ENCODE measurements at places on chromosomes 3 and 15.

GRCh38 chr15:29066838-29067237 lies 181.1 kb downstream of the APBA2 start:
- no peak for DNase-seq

DNA sequence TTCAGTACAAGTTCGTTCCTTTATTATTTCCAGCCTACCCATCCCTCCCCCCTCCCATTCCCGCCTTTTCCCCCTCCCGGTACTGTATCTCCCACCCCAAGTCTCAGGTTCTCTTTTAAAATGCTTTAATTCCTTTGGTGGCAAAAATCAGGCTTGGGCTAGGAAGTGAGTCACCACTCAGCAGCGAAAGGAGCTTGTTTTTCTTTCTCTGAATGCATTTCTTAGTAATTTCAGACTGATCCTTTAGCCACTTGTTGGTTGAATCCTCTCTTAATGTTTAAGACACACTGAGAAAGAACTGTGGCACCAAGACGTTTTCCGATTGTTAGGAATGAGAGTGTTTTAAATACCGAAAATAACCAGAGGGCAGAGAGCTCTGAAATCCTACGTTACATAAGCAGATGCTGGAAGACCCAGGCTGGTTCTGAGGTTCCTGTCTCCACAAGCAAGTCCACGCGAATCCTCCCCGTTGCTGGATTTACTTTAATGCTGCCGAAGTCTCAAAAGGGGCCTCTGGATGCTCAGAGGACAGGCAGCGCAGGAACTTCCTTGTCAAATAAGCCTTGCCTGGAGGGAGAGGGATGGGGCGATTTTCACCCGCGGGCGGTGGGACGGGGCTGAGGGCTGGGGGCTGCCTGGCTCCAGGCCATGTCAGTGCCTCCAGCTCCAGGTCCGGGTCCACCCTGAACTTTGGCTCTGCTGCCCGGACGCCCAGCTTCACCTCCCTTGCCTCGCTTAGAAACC lies 854 bp upstream of the COL8A1 start:
- peak; percentile 55 for DNase-seq

DNA sequence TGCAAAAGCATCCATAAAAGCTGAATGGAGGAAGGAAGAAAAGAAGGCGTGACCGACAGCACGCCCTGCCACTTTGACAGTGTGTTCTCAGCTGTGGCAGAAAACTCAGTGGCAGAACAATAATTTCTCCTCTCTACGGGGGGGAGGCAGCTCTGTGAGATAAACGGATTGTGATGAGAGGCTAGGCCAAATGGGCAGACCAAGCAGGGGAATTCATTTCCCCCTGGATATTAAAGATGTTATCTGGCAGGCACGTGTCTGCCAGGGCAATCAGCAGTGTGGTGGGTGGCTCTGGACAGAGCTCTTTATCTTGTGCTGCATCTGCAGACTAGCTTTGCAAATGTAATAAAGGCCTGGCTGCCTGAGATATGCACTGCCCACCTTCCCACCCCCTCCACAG lies 1.9 kb upstream of the RMDN3 start:
- no peak for DNase-seq

- DNase-seq = no peak
Observed at GRCh38 chr3:158859362-158859761, 57.5 kb downstream of the MFSD1 start.

DNA sequence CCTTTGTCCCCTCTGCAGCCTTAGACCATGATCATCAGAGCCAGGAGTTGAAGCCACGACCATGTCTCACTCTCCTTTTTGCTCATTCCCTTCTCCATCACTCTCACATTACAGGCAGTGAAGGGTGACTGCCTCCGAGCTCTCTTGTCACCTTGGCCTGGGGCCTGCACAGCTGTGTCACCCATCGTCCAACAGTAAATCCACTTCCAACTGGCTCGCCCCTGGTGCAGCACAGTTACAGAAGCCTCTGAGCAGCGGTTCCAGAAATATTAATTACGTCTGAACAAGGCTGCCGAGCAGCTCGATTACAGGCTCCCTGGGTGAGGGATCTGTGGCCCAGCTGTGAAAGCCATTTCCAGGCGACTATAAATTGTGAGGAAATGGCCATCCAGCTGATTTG lies 528.2 kb downstream of the NR2F2 start:
- DNase-seq = no peak

DNA sequence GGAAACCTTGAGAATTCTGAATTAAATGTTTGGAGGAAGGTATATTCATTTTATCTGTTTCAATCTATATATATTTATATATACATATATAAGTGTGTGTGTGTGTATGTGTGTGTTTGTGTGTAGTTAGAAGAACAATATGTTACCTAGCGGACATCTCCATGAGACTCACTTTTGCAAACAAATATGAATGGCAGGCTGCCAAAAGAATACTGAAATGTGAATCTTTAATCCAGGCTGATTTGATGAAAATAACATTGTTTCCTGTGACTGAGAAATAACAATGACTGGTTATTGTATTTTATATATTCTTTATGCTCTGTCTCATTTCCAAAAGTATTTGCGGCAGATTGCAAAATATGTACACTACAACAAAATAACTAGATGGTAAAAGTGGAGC lies 255.5 kb upstream of the TGFBR2 start:
- no peak for DNase-seq

DNA sequence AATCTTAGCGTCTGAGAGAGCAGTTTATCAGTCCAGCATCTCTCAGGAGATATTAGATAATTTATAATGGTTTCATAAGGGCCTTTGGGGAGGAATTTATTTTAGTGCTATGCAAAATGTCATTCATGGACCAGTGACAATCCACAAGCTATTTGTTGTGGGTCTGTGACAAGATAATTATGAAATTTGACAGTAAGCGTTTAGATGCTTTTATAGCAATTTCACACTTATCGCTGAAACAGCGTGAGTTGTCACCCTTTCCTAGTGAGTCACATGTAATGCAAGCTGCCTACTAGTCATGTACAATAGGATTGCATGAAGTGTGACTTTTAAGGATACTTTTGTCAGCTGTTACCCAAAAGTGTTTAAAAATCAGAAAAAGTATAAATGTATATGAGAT lies 315.6 kb upstream of the THBS1 start:
- no peak for DNase-seq

- DNase-seq = peak; percentile 9
Observed at GRCh38 chr3:62529230-62529629, 155.9 kb upstream of the FEZF2 start.

DNA sequence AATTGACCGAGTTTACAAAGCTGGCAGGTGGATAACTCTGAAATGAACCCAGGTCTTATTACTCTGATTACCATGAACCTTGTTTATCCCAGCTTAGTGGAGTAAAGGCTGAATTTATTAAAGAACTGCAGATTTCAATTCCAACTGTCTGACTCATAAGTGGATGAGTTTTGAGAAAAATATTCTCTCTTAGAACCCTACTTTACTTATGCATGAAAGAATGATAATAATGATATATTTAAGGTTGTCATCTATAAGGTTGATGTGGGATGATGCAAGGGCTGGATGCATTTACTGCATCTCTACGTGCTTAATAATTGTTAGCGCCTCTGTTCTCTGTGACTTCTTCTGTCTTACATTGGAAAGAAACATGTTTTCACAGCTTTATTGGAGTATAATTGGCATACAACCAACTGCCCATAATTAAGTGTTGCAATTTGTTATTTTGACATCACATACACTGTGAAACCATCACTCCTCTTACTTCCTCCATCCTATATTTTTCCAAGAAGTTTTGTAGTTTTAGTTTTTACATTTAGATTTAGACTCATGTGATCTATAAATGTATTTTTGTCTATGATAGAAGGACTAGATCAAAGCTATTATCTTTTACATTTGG lies 771.2 kb upstream of the ARRDC4 start:
- no peak for DNase-seq

DNA sequence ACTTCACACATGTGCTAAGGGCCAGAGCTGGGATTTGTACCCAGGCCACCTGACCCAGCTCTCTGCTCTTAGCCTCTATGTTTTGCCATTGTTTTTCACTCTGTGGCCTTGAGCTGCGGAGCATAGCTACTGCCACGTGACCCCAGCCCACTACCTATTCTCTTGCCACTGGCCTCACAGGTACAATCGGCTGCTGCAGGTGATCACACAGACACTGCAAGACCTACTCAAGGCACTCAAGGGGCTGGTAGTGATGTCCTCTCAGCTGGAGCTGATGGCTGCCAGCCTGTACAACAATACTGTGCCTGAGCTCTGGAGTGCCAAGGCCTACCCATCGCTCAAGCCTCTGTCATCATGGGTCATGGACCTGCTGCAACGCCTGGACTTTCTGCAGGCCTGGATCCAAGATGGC lies 46.2 kb downstream of the SEMA3G start:
- DNase-seq = no peak

- peak; percentile 64 for DNase-seq
Observed at GRCh38 chr3:38165722-38166387, 518 bp downstream of the OXSR1 start.

DNA sequence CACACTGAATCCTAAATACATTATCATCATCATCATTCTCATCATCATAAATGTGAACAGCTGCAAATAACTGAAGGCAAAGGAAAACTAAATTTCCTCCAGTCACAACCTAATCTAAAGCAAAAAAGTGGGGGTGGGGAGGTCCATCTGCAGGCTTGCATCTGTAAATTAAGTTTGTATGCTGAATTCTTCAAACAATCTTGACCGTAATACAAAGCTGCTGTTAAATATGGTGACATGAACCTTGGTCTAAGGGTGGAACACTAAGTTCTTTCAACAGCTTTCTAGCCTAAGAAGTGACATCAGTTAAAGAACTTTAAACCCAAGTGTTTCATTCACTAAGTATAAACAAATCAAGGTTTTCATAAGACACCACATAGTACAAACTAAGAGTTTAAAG lies 4.3 kb downstream of the LRRFIP2 start:
- no peak for DNase-seq

- DNase-seq = peak; percentile 14
Observed at GRCh38 chr3:107710851-107711250, 188.1 kb downstream of the BBX start.

DNA sequence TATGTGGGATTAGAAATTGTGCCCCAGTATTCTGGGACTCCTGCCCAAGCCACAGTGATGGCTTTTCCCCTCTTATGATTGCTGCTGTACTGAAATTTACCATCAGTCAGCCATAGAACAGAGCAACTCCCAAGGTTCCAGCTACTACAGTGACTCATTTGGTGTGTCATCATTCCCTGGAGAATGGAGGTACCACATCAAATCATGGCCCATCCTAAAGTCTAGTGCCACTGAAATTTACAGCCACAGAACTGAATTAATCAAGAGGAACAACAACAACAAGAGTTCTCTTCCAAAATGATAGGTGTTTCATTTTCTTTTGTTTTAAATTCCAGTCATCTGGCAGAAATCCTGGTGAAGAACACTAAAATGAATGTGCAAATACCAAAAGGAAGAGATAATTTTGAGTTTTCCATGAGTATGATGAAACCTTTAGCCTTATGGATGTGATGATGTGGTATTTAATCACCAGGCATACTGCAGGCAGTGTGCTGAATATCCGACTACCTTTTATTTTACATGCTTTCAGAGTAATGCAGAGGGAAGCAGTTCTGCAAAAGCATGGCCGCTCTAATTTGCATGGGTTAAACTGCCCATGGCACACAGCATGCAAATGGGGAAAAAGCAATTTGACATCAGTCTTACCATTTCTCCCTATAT lies 75.6 kb upstream of the SLC2A2 start:
- DNase-seq = peak; percentile 61

DNA sequence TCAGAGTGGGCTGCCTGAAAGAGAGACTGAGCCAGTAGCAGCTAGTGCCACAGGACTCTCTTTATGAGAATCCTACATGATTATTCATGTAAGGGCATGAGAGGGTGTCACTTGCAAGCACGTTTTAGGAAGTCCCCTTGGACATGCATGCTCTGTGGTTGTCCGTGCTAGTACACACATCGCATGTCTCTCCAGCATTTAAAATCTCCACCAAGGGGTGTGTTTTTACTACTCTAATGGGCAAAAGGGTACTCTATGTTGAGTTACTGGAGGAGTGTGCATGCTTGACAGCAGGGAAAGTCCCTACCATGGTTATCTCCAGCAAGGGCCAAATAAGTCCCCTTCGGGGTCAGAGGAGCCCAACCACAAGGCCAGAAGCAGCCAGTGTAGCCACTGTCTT lies 70.7 kb downstream of the DCLK3 start:
- DNase-seq = no peak

- DNase-seq = no peak
Observed at GRCh38 chr15:67227431-67227830, 27.0 kb downstream of the AAGAB start.

GRCh38 chr3:4972652-4973643 lies 6.3 kb upstream of the BHLHE40 start:
- no peak for DNase-seq

- DNase-seq = no peak
Observed at GRCh38 chr15:90807786-90808086, 60.7 kb upstream of the FURIN start.

DNA sequence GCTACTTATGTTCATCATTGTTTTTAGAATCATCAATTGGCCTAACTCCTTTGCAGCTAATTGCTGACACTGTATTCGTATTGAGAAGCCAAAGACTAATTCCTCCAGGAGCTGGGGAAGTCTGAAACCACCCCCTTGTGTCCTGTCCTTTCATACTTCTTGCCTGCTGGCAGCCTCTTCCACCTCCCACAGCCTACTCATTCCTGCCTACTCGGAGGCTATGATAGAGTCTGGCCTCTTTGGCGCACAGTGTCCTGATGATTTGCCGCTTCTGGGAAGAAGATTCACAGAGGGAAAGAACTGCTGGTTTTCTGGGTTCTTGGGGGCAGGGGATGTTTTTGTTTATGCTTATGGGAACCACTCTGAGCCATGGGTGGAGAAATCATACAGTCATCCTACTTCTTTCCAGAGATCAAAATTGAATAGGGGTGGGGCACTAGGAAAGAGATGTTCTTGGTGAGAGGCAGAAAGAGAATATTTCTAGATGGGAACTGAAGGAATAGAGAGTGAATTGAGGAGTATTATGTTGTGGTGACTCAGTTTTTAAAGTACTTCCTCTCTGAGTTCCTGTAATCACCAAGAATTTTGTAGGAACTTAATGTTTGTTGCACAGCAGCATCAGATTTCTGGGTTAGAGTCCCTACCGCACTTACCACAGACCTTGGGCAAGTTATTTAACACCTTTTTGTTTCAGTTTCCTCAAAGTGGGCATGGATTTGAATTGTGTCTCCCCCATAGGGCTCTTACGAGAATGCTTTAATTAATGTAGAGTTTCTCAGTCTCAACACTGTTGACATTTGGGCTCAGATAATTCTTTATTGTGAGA lies 22.1 kb upstream of the SCAANT1 start:
- no peak for DNase-seq

- DNase-seq = no peak
Observed at GRCh38 chr3:182212479-182213076, 500.9 kb downstream of the SOX2 start.

DNA sequence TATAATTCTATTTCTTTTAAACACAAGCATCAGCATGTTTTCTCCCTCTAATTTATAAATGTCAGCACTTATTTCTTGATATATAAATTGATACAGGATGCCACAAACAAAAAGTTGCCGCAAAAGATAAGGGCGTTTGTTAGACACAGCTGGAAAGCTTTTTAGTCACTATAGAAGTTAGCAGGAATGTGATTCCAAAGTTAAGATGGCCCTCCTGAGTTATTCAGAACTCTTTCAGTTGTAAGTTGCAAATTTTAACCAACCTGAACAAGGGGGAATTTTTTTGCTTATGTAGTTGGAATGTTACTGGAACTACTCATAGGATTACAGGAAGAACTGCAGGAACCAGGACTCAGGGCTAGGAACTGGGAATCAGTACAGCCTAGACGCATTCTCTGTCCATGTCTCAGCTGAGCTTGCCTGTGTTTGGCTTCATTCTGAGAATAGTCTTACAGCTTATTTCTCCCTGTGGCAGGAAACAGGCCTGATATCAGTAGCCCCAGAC lies 166.3 kb downstream of the VGLL4 start:
- DNase-seq = peak; percentile 75

- DNase-seq = no peak
Observed at GRCh38 chr3:168081856-168082255, 13.9 kb downstream of the GOLIM4 start.
